ENCODE measurements at places on chromosomes 7 and 10.

DNA sequence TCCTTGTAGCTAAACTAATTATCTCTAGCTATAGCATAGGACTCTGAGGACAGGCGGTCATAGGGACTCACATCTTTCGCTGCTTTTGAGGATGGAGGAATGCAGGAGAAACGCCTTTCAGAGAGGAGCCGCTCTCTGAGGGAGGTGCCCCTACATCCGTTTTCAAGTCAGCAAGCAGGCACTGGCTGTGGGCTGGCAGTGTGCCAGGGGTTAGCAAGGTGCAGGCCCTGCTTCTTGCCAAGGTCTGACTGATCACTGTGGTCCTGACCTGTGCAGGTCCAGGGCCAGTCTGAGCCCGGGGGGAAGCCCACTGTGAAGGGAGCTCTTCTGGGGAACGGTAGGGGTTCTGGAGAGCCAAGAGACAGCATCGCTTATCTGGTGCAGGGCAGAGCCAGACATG lies 89.4 kb downstream of the SH3PXD2A start:
- DNase-seq: no peak

DNA sequence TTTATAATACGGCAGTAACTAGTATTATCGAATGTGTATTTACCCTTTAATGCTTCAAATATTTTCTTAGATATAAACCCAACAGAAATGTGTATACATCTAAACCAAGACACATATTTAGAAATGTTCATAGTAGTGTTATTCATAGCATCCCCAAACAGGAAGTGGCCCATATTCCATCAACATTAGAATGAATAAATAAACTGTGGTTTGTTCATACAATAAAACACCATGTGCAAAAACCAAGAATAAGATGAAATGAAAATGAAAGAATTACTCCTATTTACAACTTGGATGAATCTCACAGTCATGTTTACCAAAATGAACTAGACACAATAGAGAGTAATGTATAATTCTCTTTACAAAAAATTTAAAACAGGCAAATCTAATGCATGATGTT lies 9.2 kb upstream of the CAV2 start:
- no peak for DNase-seq

DNA sequence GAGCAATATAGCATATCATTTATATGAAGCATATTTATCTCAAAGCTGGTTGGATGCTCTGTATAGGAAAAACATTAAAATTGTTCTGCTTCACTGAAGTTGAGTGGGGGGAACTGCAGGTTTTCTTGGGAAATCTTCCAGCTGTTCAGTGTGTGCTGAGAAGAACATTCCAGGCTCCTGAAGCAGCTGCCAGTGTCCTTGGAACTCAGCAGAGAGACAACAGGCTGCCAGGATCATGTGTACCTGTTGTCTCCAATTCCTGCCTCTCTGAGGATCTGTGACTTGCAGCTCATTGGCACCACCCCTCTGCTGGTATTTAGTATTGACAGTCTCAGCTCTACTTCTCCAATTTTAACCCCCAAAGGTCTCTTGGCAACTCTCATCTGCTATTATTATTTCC lies 42.3 kb upstream of the PRKG1 start:
- DNase-seq: no peak

DNA sequence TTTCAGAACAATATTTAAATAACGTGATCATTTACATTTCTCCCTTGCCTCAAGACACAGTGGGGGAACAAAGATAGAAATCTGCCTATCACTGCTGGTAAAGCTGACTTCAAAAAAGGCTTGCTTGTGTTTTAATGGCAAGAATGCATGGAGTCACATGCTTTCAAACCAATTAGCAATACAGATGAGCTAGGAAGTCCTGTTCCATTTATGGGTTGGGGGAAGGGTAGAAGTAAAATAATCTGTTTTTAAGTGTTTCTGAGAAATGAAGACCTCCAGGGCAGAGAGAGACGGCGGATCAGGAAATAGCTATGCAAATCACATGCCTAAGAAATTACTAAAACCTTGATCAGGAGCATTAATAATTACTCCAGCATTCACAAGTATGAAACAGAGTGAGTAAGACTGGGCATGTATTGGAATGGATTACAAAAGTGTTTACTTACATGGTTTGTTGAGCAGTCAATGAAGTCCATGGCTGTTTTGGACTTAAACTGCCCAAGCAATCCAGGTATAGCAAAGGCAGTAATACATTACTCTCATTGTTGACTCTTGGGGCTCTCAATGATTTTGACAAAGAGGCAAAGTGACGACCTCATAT lies 142.0 kb downstream of the ARID5B start:
- peak; percentile 68 for DNase-seq

GRCh38 chr10:26642896-26643653 lies 54.4 kb upstream of the PDSS1 start:
- no peak for DNase-seq

DNA sequence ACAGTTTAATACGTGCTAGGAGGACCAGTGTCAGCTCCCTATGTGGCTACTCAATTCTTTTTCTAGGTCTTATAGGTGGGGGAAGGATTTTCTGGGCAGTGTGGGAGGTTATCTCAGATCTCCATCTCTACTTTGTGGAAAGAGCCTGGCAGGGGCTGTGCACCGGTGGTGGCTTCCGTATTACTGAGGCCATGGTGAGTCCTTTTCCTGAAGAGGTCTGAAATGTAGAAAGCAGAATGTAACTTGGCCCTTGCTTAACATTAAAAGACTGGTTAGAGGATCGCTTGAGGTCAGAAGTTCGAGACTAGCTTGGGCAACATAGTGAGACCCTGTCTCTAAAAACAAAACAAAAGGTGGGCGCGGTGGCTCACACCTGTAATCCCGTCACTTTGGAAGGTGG lies 2.7 kb upstream of the TPST1 start:
- no peak for DNase-seq

DNA sequence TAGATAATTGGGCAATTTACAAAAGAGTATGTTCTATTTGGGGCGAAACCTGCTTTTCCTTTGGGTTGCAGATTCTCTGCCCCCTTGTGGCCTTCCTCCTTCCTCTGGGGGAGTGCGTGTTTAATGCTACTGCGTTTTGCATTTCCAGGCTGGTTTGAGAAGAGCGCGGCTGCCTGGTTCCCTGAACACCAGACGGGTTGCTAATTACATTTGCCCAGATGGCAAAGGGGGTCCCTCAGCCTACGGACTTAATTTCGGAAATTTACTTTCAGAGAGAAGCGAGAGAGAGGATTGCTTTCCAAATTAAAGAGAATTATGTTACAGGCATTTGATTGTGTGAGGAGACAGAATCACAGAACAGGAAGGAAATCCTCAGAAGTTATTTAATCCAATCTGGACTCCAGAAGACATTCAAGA lies 91.9 kb upstream of the JAZF1 start:
- DNase-seq: peak; percentile 72

DNA sequence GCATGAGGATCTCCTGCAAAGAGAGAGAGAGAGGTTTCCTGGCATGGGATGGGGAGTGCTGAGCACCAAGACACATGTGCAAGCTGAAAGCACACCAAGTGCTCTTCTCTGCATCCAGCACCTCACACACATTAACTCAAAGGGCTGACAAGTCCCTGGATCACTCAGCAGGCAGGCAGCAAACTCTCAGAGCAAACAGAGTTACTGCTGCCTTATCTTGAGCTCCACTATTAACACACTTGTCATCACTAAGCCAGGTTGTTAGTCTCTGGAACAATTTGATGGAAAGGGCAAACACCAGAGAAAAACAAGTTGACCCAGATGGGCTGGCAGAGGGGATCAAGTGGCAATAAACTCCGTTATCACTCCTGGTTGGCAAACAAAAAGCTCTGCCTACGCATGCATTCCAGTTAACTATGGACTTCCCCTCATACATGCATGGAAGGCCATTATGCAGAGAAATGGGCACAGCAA lies 349.9 kb downstream of the KCNMA1 start:
- DNase-seq: peak; percentile 19

DNA sequence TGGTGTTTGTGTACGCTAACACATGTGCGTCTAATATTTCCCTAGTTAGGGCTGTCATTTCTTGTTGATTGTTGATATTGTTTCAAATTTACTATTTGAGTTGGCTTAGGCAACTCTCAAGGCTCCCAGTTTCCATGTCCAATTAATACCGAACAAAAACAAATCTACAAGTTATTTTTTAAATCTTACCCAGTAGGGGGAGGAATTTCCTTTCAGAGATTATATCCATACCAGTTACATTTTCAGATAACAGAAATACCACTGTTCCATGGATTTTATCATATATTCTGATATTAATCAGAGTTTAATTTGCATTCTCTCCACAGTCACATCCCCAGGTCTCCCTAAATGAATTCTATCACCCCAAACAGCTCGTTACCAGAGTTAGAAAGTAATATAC lies 7.2 kb upstream of the AKR1B10 start:
- peak; percentile 40 for DNase-seq

- peak; percentile 9 for DNase-seq
Observed at GRCh38 chr7:37230221-37230620, 218.4 kb downstream of the ELMO1 start.

- DNase-seq: no peak
Observed at GRCh38 chr10:69732147-69732825, 69.4 kb upstream of the COL13A1 start.

DNA sequence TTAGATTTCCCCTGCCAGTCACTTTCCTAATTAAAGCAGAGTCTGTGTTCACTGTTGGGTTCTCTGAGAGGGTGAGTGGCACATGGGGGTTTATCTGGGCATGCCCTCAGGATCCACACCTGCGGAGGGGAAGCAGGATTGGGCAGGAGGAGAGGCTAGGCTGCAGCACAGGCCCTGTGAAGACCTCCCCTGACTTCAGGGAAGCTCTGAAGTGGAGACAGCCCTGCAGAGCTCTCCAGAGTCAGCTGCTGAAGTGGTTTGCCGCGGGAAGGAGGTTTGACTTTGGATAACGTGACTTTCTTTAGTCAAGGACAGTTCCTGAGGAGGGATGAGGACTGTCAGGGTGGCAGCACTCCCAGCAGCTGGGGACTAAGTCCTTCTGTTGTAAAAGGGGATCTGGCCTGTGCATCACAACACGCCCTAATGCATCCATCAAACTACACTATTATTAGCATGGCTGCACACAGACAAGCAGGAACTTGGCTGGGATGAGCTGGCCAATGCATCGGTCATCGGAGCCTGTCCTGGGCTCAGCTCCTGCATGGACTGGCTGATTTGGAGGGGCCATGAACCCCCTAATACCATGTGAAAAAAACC lies 50.9 kb upstream of the LEP start:
- no peak for DNase-seq

DNA sequence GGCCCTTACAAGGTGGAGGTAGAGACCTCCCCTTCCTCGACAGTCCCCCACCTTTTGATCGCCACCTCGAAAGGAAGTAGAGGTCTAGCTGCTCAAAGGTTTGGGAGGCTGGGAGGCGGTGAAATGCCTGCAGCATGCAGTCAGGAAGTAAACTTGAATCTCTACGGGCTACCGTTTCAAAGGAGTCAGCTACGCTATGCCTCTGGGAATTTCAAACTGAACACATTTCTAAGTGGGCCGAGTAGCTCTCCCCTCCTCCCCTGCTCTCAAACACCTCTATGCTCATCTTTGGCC lies 68.0 kb downstream of the CXCL12 start:
- no peak for DNase-seq

DNA sequence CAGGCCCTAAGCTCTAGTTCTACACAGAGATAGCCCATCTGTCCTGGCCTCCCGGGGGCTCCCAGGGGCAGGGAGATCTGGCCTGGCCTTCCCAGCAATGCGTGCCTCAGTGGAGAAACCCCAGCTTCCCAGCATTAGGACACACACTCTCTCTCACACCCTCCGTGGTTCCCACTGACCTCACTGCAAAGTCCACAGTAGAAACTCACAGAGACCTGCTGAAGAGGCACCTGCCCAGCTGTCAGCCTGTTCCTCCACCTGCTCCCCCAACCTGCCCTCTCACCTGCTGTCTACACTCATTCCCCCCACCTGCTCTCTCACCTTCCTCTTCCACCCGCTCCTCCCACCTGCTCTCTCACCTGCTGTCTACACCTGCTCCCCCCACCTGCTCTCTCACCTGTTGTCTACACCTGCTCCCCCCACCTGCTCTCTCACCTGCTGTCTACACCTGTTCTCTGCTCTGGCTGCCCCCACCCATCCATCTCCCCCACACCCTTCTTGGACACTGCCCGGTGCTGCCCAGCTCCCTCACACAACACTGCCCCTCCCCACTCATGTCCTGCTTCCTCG lies 21.1 kb upstream of the PFKP start:
- DNase-seq: no peak

- peak; percentile 74 for DNase-seq
Observed at GRCh38 chr7:42236266-42236975, 588 bp downstream of the GLI3 start.

DNA sequence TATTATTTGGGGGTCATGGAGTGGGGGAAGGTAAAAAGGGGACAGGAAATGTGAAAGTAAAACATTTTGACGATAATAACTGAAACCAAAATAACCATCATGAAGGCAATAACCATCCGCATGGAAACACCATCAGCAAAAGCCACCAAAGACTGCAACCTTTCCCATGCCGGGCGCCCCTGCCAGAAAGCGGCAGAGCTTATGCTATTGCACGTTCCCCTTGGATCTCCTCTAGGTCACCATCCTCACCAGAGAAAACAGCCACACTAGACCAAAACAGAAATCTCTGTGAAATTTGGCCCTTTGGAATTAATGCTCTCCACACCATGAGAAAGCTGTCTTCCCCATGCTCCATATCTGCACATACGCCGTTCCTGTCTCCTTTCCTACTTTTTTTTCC lies 31.1 kb downstream of the DRGX start:
- no peak for DNase-seq

- DNase-seq: no peak
Observed at GRCh38 chr7:157538321-157538720, 201.5 kb downstream of the DNAJB6 start.

- no peak for DNase-seq
Observed at GRCh38 chr10:98569853-98570252, 123.1 kb upstream of the HPS1 start.

GRCh38 chr7:151637781-151638261 lies 118.1 kb upstream of the RHEB start:
- peak; percentile 21 for DNase-seq

- peak; percentile 65 for DNase-seq
Observed at GRCh38 chr7:29596593-29597178, 33.1 kb downstream of the PRR15 start.

- DNase-seq: no peak
Observed at GRCh38 chr10:83214136-83214535, 925.2 kb upstream of the GHITM start.

DNA sequence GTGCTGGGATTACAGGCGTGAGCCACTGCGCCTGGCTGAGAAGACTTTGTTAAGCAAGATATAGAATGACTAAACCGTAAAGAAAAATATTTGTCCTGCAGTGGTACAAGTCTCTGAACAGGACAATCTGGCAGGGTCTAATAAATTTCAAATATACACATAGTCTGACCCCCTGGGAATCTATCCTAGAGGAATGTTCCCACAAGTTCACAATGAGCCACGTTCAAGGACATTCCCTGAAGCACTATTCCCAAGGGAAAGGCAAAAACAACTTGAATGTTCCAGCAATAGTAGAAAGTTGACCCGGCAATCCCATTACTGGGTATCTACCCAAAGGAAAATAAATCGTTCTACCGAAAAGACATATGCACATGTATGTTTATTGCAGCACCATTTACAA lies 82.0 kb downstream of the HIP1 start:
- DNase-seq: no peak

DNA sequence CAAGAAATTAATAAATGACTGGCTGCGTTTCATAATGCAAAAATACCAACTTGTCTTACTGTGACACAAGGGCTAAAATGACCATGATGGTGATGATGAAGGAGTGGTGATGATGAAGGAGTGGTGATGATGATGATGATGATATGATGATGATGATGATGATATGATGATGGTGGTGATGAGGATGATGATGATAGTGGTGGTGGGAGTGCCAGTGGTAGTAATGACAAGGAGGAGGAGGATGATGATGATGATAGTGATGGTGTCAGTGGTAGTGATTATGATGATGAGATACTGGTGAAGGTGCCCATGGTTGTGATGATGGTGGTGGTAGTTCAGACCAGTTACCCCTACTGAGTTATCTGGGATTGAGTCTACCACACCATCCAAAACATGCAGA lies 265.9 kb downstream of the FGFR2 start:
- no peak for DNase-seq
